Hematopoietic multipotent progenitor cell (in vitro differentiated cells): ENCODE measurements at places on chromosomes 6 and 20.

GRCh38 chr6:132703936-132704335 lies 9.9 kb downstream of the VNN1 start:
- DNase-seq: no peak

DNA sequence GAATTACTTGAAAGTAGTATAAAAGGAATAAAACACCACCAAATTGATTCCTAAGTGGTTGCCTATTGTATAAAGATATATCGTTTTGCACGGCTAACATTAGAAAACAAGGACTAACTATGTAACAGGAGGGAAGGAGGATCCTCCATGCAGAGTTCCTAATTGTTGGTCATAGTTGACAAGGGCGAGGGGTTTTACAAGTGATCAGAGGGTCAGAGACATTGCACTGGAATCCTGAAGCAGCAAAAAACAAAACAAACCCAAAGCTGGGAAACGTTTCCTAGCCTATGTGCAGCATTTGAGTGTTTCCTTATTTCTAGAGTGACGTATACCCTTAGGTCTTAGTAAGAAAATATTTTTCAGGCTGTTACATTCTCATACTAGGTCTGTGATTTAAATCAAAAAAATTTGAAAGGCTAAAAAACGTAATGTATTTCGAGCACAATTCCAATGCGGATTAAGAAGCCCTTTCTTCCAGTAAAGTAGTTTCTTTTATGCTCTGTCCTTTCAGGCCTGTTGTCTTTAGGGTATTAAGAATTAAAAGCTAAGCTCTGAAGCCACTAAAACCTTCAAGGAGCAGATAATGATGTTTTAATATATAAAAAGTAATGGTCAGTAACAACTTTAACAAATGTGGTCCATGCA lies 373.8 kb upstream of the MMS22L start:
- DNase-seq: no peak

- DNase-seq: no peak
Measured at GRCh38 chr6:105986998-105987397, 99.1 kb upstream of the PRDM1 start.

GRCh38 chr6:138347864-138348263 lies 29.8 kb upstream of the SMIM28 start:
- no peak for DNase-seq

- no peak for DNase-seq
Measured at GRCh38 chr6:73873081-73873480, 177.1 kb downstream of the CD109 start.

GRCh38 chr6:154249499-154250298 lies 106.9 kb downstream of the IPCEF1 start:
- DNase-seq: no peak

- DNase-seq: no peak
Measured at GRCh38 chr6:110063594-110064263, 85.6 kb downstream of the GPR6 start.

DNA sequence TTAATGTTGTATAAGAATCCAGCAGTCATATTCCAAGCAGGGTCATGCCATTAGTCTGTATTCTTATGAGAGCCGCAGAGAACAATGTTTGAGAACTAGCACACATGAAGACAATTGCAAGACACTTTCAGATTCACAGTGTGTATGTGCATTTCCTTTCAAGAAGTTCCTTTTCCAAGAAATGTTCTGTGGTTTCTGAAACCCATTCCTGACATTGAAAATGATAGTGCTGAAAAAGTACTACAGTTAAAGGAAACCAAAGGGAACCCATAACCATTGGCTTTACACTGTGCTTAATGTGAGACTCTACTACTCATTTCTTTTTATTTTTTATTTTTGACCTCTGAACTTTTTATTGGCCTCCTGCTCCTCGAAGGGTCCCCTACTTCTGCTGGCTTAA lies 4.2 kb upstream of the CALHM6 start:
- no peak for DNase-seq

DNA sequence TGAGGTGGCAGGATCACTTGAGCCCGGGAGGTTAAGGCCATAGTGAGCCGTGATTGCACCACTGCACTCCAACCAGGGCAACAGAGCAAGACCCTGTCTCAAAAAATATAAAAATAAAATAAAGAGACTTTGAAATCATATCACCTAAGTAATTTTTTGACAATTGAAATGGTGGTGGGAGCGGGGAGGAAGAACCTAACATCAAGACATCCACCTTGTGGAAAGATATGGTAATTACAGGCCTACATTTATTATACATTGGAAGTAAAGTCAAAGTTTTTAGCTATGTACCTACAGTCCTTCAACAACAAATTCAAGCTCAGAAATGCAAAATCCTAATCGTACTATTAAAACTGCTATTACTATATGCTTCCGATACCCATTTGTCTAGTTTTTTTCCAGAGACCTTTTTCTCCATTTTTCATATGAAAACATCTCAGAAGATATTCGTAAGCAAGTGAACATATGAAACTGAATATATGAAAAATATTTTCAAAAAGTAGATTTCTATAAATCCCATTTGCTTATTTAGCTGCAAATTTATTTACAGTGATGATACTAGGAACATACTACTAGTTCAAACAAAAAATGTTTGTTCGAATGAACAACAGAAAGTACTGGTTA lies 83.3 kb downstream of the SYCP2 start:
- peak; percentile 65 for DNase-seq

- DNase-seq: no peak
Measured at GRCh38 chr20:17345321-17345720, 118.5 kb downstream of the PCSK2 start.

DNA sequence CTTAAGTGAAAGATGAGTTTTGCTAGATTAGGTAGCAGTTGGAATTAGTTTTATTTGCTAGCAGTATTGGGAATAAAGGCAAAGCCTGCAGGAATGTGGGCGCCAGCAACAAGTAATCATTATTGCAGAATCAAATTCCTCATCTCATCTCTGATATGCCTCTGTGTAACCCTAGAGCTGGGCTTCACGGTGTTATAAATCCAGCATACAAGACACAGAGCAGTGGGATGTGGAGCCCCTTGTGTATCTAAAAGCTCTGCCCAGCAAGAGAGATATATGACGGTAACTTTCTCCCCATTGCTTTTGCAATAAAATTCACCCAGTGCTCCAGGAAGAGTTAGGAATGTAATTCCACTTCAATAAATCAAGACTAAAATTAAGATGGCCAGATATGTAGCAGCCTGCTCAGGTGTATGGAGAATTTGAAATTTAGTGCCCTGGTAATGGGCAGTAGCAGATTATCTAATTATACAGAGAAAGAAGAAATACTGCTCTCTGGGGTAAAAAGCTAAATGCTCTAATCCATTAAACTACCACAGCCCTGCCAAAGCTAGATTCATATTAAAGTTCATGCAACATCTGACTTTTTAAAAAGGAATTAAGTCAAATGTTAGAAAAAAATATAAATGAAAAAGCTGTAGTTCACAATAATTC lies 5.6 kb upstream of the BLOC1S5 start:
- no peak for DNase-seq

GRCh38 chr20:53076668-53077067 lies 104.5 kb downstream of the TSHZ2 start:
- DNase-seq: no peak

GRCh38 chr6:102298051-102298450 lies 904.5 kb downstream of the GRIK2 start:
- no peak for DNase-seq

DNA sequence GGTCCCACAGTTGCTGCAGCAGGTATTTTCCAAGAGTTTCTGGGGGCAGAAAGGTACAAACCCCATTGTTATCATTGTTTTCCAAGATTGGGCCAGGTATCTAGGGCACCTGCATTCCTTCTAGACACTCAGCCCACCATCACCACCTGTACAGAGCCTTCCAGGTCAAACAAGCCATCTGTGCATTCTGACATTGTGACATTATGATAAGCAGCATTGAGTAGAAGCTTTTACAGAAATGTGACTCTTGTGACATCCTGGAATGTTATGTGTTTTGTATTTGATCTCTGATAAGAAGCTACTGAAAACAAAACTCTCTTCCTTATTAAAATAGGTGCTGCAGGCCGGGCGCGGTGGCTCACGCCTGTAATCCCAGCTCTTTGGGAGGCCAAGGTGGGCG lies 128.1 kb upstream of the CCN2 start:
- DNase-seq: no peak

DNA sequence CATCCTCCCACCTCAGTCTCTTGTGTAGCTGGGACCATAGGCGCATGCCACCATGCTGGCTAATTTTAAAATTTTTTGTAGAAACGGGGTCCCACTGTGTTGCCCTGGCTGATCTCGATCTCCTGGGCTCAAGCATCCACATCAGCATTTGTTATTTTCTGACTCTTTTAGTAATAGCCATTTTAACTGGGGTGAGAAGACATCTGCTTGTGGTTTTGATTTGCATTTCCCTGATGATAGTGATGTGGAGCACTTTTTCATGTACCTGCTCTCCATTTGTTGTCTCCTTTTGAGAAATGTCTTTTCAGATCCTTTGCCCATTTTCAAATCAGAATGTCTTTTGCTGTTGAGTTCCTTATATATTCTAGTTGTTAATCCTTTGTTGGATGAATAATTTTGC lies 22.2 kb upstream of the TULP4 start:
- no peak for DNase-seq

DNA sequence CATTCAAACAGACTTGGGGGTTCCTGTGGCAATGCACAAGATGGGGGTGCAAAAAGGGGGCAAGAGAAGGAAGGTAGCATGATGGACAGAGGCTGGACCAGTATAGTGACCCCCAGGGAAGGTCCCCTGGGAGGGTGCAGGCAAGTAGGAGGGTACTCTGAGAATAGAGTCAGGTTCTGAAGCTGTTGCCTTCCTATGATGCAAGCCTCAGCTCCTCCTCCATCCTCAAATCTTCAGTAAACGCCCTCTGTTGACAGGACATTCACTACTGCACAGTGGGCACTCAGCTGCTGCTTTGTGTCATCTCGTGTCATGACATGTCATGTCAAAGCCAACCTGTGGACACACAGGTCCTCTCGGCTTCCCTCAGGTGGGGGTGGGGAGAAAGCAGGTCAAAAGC lies 5.8 kb upstream of the SDCBP2 start:
- DNase-seq: no peak

- peak; percentile 83 for DNase-seq
Measured at GRCh38 chr6:41683523-41684310, 45.4 kb downstream of the MDFI start.

- no peak for DNase-seq
Measured at GRCh38 chr6:87341899-87342298, 2.7 kb upstream of the C6orf163 start.

DNA sequence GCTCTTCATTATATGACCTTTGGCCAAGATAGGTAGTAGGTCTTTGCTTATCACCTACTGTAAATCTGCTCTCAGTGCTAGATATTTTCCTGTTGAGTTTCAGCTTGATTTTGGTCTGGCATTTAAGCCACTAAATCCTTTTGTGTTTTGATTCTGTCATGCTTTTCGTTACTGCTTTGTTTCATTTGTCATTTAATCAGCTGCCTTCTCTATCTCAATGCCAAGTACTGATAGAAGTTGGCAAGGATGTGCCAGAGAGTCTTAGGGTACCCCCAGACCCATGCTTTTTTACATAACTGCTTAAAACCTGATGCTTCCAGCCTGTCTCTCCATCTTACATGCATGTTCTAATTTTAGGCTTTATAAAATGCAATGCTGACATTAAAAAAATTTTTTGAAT lies 300.1 kb upstream of the SASH1 start:
- DNase-seq: no peak

GRCh38 chr6:127301199-127301700 lies 34.6 kb downstream of the RNF146 start:
- DNase-seq: peak; percentile 7

DNA sequence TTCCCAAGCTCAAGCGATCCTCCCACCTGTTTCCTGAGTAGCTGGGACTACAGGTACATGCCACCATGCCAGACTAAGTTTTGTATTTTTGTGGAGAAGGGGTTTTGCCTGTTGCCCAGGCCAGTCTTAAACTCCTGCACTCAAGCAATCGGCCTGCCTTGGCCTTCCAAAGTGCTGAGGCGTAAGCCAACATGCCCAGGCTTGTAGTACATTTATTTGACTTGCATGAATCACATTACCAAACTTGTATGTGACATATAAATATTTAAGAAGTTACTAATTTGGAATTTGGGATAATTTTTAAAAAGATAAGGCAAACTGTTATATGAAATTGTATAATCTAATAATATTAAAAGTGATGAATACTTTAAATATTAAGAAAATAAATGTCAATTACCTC lies 157.6 kb downstream of the MCHR2 start:
- no peak for DNase-seq

DNA sequence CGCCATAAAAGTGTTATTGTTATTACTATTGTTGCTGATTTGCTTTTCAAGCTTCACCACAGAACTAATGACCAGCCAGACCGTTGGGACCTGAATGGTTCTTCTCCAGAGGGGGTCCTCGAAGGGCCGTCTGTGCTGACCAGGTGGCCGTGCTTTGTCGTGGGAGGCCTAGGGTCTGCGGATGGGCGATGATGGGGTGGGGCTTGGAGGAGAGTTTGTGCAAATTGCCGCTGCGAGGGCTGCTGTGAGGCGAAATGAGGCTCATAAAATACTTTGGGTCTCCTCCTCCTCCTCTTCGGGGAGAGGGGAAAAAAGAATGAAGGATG lies 6.0 kb upstream of the ZBTB22 start:
- DNase-seq: no peak

- DNase-seq: no peak
Measured at GRCh38 chr20:46826343-46826984, 68.2 kb upstream of the EYA2 start.

DNA sequence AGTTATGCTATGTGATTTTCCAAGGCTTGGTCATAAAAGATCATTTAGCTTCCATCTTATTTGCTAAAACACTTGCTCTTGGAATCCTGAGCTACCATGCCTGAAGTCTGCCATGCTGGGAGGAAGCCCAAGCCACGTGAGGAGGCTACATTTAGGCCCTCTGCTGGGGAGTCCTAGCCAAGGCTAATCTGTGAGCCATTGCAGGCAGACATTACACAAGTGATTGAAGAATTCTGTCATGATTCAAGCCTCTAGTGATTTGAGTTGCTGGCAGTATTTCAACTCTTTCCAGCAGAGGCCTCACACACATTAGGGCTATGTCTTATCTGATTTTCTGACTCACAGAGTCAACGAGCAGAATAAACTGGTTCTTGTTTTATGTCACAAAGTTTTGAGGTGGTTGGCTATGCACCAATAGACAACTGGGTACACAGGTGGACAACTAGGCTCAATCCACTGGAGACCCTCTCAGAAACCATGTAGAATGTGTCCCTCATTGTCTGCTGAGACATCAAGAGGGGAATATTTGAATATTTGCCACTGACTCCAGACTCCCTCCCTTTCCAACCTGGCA lies 227.2 kb upstream of the SULF2 start:
- DNase-seq: no peak

DNA sequence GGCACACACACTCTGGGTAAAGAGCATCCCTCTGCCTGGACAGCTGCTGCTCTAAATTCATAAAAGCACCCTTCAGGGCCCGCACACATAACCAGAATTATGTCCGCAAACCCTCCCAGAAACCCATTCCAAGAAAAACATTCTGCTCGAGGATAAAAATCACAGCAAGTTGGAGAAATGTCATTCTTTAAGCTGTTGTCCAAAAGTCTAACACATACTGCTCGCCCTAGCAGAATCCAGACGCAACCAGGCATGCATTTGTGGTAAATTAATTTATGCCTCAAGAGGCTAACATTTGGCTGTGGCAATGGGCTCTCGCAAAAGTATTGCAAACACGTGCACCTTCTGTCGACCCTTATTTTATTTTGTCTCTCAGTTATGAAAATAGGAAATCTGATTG lies 116.1 kb upstream of the INSM1 start:
- no peak for DNase-seq
